ENCODE measurements at places on chromosomes 2 and 18.

DNA sequence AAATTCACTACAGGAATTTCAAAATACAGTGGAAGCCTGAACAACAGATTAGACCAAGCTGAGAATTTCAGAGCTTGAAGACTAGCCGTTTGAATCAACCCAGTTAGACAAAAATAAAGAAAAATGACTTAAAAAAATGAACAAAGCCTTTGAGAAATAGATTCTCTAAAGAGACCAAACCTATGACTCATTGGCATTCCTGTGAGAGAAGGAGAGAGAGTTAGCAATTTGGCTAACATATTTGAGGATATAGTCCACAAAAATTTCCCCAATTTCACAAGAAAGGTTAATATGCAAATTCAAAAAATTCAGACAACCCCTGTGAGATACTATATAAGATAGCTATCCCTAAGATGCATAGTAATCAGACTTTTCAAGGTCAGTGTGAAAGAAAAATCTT lies 78.0 kb downstream of the MYO3B start:
- DNase-seq: peak; percentile 48

DNA sequence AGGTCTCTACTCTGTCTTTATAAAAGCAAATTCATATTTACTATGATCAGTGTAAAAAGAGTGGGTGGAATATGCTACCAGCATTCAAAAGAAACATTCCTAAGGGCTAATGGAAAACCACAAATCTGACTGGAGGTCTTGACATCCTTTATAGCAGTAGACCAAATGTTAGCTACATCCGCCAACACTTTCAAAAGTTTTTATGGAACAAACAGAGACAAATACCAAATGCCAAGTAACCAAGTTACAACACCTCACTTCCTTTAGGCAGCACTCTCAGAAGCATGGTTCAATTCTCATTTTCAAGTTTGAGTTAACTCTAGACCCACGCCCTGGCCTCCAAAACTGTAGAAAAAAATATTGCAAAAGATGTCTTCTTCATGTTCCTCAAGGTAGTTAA lies 78.3 kb upstream of the SETBP1 start:
- DNase-seq: peak; percentile 46

GRCh38 chr2:769771-770170 lies 92.6 kb upstream of the TMEM18 start:
- DNase-seq: no peak

DNA sequence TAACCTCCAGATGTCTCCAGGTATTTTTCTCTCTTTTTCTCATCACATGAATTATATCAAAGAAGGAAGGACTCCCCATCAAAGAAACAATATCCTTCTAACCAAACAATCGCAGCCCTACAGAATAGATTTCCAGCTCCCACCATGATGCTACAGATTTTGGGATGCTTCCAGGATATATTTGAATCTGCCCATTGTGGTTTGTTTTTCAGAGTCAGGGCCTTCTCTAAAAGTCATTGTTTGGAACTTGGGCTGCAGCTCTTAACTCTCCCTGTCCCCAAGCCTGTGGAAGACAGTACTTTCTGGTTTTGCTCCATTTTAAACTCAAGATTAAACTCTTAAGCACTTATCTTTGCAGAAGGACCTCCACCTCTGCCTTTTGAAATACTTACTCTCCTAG lies 223.2 kb downstream of the PMAIP1 start:
- no peak for DNase-seq

DNA sequence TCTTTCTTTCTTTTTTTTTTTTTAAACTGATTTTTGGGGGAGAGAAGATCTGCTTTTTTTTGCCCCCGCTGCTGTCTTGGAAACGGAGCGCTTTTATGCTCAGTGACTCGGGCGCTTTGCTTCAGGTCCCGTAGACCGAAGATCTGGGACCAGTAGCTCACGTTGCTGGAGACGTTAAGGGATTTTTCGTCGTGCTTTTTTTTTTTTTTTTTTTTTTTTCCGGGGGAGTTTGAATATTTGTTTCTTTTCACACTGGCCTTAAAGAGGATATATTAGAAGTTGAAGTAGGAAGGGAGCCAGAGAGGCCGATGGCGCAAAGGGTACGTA lies 587 bp downstream of the MEIS1 start:
- no peak for DNase-seq

- DNase-seq: peak; percentile 95
These were observed 8.8 kb downstream of the DHX57 start for GRCh38 chr2:38866773-38867443.

GRCh38 chr18:36073676-36074075 lies 6.3 kb upstream of the RPRD1A start:
- no peak for DNase-seq

- DNase-seq: no peak
These were observed 25.5 kb downstream of the CYRIA start for GRCh38 chr2:16640001-16640700.

DNA sequence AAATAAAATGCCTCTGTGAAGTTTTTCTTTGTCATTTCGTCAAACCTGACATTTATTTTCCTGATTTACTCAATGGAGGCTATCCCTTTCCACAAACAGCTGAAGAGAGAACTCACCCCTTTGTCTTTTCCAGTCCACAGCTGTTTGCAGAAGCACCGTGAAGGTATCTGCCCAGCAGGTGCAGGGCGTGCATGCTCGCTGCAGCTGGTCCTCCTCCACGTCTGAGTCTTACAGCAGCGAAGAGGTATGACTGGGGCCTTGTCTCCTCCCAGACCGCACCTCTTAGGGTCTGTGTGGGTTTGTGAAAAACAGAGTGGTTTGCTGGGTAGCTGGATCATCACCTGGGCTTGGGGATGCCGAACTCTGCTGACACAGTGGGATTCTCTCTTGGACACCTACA lies 9.7 kb downstream of the SPP2 start:
- no peak for DNase-seq

- DNase-seq: peak; percentile 81
These were observed 497.6 kb upstream of the TCF4 start for GRCh38 chr18:56085551-56085950.

DNA sequence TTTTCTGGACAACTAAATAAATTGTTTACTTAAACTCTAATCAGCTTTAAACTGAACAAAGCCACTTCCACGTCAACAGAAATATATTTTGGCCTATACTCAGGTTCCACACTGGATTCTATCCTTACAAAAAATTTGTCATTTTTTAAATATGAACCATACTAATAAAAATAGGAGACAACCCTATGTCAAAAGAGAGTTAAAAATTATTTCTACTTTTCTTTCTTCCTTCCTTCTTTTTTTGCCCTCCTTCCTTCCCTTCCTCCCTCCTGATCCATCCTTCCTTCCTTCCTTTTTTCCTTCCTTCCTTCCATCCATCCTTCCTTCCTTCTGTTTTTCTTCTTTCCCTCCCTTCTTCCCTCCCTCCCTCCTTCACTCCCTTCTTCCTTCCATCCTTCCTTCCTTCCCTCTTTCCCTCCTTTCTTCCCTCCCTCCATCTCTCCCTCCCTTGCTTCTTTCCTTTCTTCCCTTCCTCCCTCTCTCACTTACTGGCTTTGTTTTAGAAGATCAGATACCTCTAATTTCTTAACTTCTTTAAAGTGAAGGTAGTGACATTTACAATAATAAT lies 1444.9 kb downstream of the DPP10 start:
- DNase-seq: no peak

- DNase-seq: peak; percentile 55
These were observed 5.0 kb downstream of the CFAP221 start for GRCh38 chr2:119549241-119549640.

DNA sequence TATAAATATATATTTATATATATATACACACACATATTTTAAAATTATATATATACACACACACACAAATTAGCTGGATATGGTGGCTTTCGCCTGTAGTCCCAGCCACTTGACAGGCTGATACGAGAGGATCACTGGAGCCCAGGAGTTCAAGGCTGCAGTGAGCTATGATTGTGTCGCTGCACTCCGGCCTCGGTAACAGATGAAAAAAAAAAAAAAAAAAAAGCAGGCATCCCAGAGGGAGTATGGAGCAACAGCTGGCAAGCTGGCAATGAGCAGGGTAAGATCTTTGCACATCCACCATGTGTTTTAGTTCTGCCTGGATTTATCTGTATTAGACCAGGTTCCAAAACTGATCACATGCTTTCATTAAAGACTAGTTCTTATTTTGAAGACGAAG lies 170.1 kb downstream of the MAP2 start:
- DNase-seq: no peak

DNA sequence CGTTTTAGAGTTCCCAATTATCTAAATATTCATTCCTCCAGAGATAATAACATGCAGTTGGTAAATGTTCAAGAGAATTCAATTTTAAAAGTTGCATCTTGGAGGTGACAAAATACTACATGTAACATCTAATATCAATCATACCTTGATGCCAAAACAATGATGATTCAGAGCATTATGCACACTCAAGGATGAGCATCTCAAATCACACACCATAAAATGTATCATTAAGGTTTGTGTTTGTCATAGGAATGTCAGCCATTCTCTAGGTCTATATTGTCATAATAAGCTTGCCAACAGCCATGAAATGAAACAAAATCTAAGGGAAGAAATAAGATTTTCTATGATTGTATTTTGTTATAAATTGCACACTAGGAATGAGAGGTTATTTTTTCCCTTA lies 1667.0 kb downstream of the DPP10 start:
- no peak for DNase-seq

DNA sequence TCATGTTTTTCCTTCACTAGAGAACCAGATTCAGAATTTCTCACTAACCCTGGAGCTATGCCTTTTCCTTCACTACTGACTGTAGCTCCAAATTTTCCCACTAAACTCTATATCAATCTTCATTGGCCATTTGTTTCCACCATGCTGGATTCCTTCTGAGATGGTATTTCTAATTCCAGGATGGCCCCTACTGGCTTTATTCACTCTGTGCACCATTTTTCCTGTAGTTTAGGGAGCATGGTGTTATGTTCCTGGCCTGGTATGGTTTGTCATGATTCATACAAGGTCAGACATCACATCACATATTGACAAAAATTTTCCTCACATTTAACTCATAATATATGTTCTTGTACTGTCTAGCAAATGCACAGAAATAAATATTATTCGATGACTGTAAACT lies 229.2 kb upstream of the TFPI start:
- DNase-seq: peak; percentile 13

GRCh38 chr18:58970943-58971790 lies 106.5 kb downstream of the ZNF532 start:
- no peak for DNase-seq

- DNase-seq: no peak
These were observed 119.5 kb downstream of the LRRTM1 start for GRCh38 chr2:80185091-80185490.

- DNase-seq: no peak
These were observed 24.8 kb downstream of the FBLN7 start for GRCh38 chr2:112162956-112163355.

- DNase-seq: no peak
These were observed 109.6 kb upstream of the ST6GAL2 start for GRCh38 chr2:106995556-106995955.

GRCh38 chr2:33073018-33073417 lies 126.3 kb downstream of the LTBP1 start:
- DNase-seq: peak; percentile 75

DNA sequence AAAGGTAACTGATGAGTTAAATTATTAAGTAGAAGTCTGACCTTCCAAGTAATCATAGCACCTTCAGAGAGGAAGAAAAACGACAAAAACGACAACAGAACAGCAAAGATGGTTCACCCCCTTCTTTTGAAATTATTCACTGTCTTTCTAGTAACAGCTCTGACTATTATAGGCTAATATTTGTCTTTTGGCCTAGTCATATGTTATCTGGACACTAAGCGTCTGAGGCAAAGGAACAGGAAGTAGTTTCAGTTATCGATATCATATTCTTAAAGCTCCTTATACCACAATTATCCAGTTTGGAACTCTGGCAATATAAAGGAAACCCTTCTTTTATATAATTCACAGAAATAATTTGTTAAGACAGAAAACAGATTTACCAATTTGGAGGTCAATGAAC lies 27.6 kb upstream of the SLC40A1 start:
- DNase-seq: no peak

DNA sequence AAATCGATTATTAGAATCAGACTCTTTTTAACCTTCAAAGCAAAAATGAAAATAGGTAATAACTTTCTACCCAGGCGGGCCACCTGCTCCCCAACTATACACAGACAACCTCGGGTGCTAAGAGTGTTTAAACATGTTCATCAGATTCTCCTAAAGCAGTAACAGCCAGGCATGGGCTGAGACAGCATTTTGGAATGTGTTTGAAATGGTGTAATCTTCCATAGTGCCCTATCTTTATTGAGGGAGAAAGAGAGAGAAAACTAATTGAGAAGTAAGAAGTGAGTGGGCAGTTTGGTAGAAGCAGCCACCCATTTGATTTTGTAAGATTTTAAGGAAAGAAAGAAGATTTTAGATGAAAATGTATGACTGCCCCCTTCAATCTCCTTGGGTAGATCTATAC lies 196.1 kb upstream of the CTAGE1 start:
- DNase-seq: peak; percentile 67

GRCh38 chr2:42929546-42930024 lies 137.2 kb upstream of the HAAO start:
- DNase-seq: no peak

GRCh38 chr2:63434024-63435001 lies 154.0 kb downstream of the WDPCP start:
- no peak for DNase-seq

DNA sequence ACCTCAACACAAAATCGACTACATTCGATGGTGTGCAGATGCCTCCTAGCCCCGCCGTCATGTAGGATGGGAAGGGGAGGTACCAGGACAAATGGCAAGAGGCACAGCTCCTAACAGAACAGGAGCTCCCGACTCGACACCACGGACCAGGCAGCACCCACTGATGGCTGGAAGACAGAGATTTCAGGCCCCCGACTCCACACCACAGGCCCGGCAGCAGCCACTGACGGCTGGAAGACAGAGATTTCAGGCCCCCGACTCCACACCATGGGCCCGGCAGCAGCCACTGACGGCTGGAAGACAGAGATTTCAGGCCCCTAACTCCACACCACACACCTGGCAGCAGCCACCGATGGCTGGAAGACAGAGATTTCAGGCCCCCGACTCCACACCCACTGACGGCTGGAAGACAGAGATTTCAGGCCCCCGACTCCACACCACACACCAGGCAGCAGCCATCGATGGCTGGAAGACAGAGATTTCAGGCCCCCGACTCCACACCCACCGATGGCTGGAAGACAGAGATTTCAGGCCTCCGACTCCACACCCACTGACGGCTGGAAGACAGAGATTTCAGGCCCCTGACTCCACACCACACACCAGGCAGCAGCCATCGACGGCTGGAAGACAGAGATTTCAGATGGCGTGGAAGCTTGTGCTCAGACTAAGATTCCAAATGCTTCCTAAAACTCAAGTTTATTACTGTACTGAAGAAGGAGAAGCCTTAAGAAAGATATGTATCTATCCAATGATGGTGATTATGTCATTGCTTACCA lies 135.5 kb downstream of the EIPR1 start:
- no peak for DNase-seq

GRCh38 chr2:179255129-179255528 lies 9.5 kb downstream of the SESTD1 start:
- no peak for DNase-seq

- no peak for DNase-seq
These were observed 71.2 kb downstream of the MAIP1 start for GRCh38 chr2:200026332-200027230.

Measured in epithelial cell of esophagus (primary cell).